ENCODE measurements at places on chromosomes 6 and 20. TPM values are rescaled to one million over a fixed set of nuclear protein-coding genes. Genes with fewer than 3 reads are reported as not detected.

Gene KHDC1
- 3.9 TPM for total RNA-seq

Gene ADGRF5
- not detected for total RNA-seq

Gene GUCA1A
- total RNA-seq = not detected

Gene TRIM31
- 0.72 TPM for total RNA-seq

Gene PKHD1
- total RNA-seq = not detected

Gene CST5
- not detected for total RNA-seq

Gene SPDEF
- 1.7 TPM for total RNA-seq

Gene HRH3
- not detected for total RNA-seq

Gene ID1
- total RNA-seq = 426 TPM

Gene BNIP5
- total RNA-seq = 0.02 TPM

Gene PRSS35
- 0.14 TPM for total RNA-seq

Gene CCM2L
- 0.45 TPM for total RNA-seq

Gene PGBD1
- 4.1 TPM for total RNA-seq

Gene OSER1
- total RNA-seq = 56.1 TPM

Gene RIMS1
- total RNA-seq = not detected

Gene DEF6
- total RNA-seq = not detected

Gene HAO1
- not detected for total RNA-seq

Gene GRM1
- 0.03 TPM for total RNA-seq

Gene HLA-DQB1
- total RNA-seq = not detected

Gene DZANK1
- 2.1 TPM for total RNA-seq

Gene MOCS1
- total RNA-seq = 2.2 TPM

Gene ADTRP
- 0.92 TPM for total RNA-seq

Gene SLC52A3
- 0.38 TPM for total RNA-seq

Gene CLPSL2
- 0.53 TPM for total RNA-seq

Gene TRIM40
- total RNA-seq = not detected

Gene ADAM33
- 0.06 TPM for total RNA-seq

Gene XKR7
- total RNA-seq = not detected

Gene OR12D3
- not detected for total RNA-seq

Gene MLIP
- not detected for total RNA-seq

Gene ELOVL5
- total RNA-seq = 68.1 TPM

Gene BMP2
- total RNA-seq = 0.24 TPM

Gene HS3ST5
- not detected for total RNA-seq

Gene C6orf163
- total RNA-seq = 0.20 TPM

Gene TCF21
- total RNA-seq = 0.06 TPM

Gene SYTL3
- total RNA-seq = 1.5 TPM

Gene FILIP1
- 0.28 TPM for total RNA-seq

Gene RIPPLY2
- total RNA-seq = 0.49 TPM

Gene TMEM200A
- total RNA-seq = 0.05 TPM

Gene CGA
- total RNA-seq = 0.58 TPM

Gene HDGFL1
- total RNA-seq = not detected

Gene FABP7
- total RNA-seq = not detected

Gene DEFB123
- total RNA-seq = not detected

Gene AGER
- 1.7 TPM for total RNA-seq

Gene SLC13A3
- 0.02 TPM for total RNA-seq

Gene KCNK15
- total RNA-seq = 0.23 TPM

Gene ALDH5A1
- 6.9 TPM for total RNA-seq

Gene PNLDC1
- 0.05 TPM for total RNA-seq

Gene ZSWIM3
- 1.6 TPM for total RNA-seq

Gene CLIC5
- total RNA-seq = not detected

Gene SAMHD1
- 8.3 TPM for total RNA-seq

Gene HSD17B8
- total RNA-seq = 17.3 TPM

Gene MYLK2
- 0.49 TPM for total RNA-seq

Gene CLDN20
- total RNA-seq = not detected

Gene SNRPB
- 995 TPM for total RNA-seq
